ENCODE measurements at places on chromosomes 2 and 18. TPM values are rescaled to one million over a fixed set of nuclear protein-coding genes. Genes with fewer than 3 reads are reported as not detected.

GLI2 gene
- 0.01 TPM for polyA plus RNA-seq

GRCh38 chr2:34892766-34893165 is 1293.7 kb upstream of the FAM98A start:
- DNase-seq, result no peak

- no peak for DNase-seq
Observed at GRCh38 chr2:64766841-64767669, 113.3 kb upstream of the SERTAD2 start.

GRCh38 chr2:232854082-232854481 is 16.0 kb upstream of the SNORC start:
- DNase-seq, result peak; percentile 77

DNA sequence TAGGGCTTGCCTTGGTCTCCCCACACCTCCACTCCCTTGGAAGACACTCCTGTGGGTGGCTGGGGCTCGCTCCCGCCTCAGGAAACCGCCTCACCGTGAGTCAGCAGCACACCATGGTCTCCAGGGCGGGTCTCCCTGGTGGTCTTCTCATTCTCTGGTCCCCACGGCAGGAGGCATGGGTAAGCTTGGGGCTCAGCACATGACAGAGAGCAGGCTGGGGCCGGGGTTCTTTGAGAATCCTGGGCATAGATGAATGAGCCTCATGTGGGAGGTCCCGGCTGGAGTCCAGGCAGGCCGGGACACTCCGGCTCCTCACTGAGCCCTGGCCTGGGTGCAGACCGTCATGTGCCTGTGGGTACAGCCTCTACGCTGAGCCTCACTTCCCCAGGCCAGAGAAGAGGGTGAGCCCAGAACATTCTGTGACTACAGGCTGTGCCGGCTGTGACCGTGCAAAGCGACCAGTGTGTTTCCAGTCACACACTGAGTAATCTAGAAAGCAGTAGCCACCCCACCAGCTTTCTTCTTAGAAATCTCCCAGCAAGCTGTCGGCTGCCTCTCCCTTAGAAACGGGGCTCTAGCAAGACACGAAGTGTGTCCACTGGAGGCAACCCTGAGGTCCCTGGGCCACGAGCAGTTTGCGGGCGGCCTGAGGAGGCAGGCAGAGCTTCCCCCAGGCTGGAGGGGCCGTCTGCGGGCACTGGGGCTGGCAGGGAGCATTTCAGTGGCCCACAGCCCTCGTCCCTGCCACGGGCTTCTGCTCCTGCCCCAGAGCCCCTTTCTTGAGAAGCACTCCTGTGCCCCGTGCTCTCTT is 93.1 kb downstream of the RHOB start:
- DNase-seq, result no peak

GRCh38 chr2:39738936-39739335 is 40.1 kb downstream of the THUMPD2 start:
- no peak for DNase-seq
